Activated CD8-positive, alpha-beta T cell treated with anti-CD3 and anti-CD28 coated beads for 36 hours (primary cell): ENCODE measurements at places on chromosomes 4 and X. TPM values are rescaled to one million over a fixed set of nuclear protein-coding genes. Genes with fewer than 3 reads are reported as not detected.

Gene GRIA3
- total RNA-seq = not detected

Gene XAGE2
- not detected for total RNA-seq

Gene MUC7
- total RNA-seq = not detected

- DNase-seq = no peak
- no peak overlapping the region for H3K4me3 ChIP-seq
- no peaks in the 10 kb centered on the region for H3K27me3 ChIP-seq
- no peaks in the 10 kb centered on the region for H3K36me3 ChIP-seq
Observed at GRCh38 chr4:93469560-93469959, 359.0 kb upstream of the ATOH1 start.
